Activated CD4-positive, alpha-beta T cell treated with anti-CD3 and anti-CD28 coated beads, Interleukin-2, amount 50 U/mL, for 4 hours (primary cell): ENCODE measurements at places on chromosomes 2 and 18.

DNA sequence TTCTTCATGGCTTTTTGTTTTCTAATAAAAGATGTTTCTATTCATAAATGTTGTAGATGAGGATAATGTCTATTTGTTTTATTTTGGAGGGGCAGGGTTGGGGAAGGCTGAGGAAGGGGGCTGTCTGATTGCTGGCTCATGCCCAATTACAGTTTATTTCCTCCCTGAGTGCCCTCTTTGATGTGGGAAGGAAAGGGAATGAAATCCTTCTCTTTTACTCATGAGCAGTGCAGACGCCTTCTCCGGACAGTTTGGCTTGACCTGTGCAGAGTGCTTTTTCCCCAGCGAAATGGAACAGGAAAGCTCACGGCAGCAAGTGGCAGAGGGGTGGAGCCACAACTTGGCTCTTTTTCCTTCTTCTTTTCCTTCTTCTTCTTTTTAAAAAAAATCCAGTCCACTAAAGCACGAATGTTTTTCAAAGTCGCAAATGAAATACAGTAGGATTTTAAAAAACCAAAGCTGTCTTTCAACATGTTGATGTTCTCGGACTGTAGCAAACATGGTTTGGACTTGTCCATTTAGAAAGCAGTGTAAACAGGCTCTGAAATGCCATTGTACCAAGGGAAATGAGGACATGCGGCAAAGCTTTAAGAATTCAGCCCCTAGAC is 34.5 kb downstream of the RAB31 start:
- DNase-seq, result no peak

DNA sequence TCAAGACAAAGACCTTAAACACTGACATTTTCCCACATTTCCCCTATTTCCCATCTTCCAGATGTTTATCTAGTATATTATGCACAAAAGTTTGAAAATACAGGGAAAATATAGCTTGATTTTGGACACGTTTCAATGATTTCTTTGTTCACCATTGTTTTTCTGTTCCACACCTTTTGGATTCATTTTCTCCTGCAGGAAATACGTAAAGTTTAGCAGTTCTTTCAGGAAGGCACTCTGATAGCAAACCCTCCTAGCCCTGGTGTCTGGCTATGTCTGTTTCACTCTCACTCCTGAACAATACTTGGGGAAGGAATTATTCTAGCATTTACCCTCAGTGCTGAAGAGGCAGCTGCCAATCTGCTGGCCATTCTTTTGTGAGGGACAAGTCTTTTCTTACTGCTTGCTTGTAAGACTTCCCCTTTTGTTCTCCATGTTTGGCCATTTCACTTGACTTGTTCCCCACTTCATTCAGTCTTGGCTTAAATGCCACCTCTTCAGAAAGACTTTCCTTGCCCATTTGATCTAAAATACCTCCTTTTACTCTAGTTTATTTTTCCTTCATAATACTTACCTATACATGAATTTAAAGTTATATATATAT is 195.4 kb downstream of the RNF152 start:
- DNase-seq, result no peak

GRCh38 chr18:78436110-78436509 is 543.5 kb upstream of the SALL3 start:
- DNase-seq, result no peak

DNA sequence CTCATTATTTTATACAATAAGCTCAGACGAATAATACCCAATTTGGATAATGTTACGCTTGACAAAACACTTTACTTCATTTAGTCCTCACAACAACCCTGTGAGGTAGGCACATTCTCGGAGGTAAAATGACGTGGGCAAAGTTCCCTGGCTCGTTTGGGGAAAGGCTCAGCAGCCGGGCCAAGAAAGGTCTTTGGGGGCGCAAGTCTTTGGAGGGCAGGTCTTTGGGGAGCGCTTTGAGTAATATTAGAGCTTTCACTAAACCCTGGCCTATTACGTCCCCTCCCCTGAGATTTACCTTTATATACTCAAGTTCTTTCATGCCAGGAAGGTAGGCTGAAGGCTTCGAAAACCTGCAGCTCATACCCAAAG is 427 bp downstream of the RBKS start:
- DNase-seq, result no peak

GRCh38 chr2:174333372-174334277 is 1.1 kb upstream of the SP9 start:
- no peak for DNase-seq

GRCh38 chr2:152426801-152427200 is 91.8 kb downstream of the FMNL2 start:
- DNase-seq, result no peak

DNA sequence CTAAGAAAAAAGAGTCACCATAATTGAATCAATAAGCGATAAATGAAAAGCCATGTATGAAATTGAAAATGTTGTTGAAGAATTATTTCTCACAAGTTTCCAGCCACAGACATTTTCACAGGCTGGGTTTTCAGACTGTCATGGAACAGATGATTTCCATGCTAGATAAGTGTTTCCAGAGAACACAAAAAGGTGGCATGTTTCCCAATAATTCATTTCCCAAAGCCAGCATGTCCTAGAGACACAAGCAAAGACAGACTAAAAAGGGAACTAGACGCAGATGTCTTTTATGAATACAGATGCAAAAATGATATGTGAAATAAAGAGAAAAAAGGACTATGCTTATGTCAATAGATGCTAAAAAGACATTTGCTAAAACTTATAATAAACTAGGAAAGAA is 255.1 kb downstream of the EIPR1 start:
- DNase-seq, result no peak

DNA sequence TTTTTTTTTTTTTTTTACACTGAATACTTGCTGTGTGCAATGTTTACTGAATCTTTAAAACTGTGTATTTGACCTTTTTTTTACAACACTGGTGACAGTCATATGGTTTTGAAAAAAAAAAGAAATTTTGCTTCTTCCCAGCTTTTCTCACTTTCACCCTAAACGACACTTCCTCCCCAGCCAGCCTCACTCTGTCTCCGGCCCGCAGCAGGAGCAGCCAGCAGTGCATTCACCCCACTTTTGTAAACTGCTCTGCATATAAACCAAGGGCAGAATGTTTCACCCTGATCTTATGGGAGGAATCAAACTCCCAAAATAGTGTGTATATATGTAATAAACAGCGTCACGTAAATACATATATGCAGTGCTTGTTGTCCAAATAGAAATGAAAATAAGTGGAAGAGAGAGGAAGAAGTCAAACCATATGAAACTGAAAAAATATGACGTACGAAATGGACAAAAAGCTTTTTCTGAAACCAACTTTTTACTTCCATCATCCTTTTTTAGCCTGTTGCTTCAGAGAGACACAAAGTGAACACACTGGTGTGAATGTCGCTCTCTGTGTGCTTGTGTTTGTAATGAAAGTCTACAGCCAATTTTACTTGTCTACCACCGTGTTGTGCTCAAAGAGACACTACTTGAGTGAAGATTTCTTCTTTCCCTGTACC is 54.2 kb downstream of the ZCCHC2 start:
- no peak for DNase-seq

DNA sequence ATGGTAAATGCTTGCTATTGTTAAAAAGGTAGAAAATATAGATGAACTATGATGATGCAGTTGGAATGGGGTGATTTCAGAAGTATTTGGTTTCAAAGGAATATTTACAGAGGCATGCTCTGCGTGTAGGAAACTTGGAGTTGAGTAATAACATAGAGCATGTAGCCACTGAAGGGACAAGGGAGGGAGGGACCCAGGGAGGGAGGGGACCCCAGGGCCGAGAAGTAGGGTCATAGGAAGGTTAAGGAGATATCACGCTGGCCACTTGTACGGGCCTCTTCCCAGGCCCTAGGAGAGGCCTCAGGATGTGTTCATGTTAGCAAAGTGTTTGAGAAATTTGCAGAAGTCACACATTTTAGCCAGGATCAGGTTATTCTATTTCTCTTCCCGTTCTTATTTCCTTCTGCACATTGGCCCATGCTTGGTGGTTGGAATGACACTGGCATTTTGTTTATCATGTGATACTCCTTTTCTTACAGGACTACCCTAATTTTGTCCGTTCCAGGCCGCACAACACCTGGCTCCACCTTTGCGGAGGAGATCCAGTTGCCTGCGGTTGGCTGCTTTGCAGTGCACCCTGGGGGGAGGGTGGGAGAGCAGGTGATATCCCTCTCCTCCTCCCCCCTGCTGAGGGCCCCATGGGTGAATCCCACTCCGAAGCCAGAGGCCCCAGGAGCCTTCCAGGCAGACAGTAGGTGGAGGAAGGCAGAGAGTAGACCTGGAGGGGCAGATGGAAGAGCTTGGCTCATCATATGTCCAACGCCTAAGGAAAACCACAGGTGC is 16.9 kb upstream of the ACKR3 start:
- DNase-seq, result no peak

GRCh38 chr18:51196118-51196810 is 1.2 kb downstream of the MEX3C start:
- DNase-seq, result peak; percentile 31

- DNase-seq, result no peak
Observed at GRCh38 chr18:69774831-69775230, 172.8 kb downstream of the CD226 start.

GRCh38 chr2:176297067-176297466 is 27.8 kb downstream of the MTX2 start:
- DNase-seq, result no peak

DNA sequence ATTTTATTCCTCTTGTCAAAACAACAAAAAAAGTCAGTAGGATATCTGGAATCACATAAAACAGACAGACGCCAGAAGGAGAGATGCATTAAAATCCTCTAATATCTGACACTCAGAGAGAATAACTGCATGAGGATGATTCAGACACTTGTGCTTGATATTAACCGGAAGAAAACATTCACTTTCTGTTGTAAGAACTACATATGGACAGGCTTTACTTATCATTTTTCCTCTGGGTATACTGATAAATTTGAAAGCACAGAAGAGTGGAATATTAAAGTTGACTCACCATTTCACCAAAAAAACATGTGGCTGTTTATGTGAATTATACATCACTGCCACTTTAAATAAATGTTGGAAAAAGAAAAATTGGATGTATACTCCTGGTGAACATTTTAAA is 589.1 kb upstream of the CDH2 start:
- no peak for DNase-seq

DNA sequence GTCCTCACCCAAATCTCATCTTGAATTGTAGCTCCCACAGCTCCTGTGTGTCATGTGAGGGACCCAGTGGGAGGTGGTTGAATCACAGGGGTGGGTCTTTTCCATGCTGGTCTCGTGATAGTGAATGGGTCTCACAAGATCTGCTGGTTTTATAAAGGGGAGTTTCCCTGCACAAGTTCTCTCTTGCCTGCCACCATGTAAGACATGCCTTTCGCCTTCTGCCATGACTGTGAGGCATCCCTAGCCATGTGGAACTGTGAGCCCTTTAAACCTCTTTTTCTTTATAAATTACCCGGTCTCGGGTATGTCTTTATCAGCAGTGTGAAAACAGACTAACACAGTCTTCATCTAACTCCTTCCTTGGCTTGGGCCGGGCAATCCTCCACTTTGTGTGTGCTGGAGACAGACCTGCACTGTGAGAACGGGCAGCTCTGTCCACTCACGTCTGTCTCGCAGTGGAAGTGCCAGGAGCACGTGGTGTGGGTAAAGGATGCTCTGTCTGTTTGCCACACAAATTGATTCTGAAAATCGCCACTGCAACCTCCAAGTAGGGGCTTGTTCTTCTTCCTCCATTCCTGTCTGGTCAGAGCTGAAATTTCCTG is 47.6 kb upstream of the OTOS start:
- DNase-seq, result no peak

- DNase-seq, result no peak
Observed at GRCh38 chr2:3169106-3169870, 208.3 kb downstream of the EIPR1 start.

- no peak for DNase-seq
Observed at GRCh38 chr18:76658627-76659026, 163.6 kb upstream of the ZNF516 start.

DNA sequence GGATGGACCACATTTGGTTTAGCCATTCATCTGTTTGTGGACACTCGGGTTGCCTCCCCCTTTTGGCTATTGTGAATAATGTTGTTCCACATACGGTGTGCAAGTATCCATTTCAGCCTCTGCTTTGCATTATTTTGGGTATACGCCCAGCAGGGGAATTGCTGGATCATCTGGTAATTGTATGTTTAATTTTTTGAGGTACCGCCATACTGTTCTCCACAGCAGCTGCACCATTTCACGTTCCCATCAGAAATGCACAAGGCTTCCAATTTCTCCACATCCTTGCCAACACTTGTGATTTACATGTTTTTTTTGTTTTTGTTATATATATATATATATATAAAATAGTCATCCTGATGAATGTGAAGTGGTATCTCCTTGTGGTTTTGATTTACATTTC is 54.6 kb upstream of the TWIST2 start:
- DNase-seq, result no peak

GRCh38 chr2:195545811-195546210 is 111.2 kb upstream of the SLC39A10 start:
- no peak for DNase-seq

DNA sequence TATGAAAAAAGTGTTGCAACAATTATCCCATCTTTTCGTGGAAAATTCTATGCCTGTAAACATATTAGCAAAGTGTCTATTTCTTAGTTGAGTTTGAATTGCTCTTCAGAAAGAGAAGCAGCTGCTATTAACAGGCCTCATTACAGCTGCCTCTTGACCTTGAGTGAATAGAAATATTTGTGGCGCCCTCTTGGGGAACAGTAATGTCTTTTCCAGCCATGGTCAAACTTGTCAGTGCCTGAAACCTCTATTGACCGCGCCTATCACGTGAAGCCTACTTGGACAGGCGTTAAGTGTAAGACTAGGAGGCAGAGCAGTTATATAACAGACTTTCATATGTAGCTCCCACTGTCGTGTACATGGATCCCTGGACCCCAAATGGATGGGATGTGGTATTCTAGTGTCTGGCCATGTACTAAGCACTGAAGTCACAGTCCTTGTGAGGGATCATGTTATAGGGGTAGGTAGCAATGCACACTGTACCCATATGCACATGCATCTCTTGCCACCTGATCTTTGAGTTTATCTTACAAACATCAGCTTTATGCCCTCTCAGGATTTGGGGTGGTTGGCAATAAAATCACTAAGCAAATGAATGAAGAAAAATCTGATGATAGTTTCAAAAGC is 245.0 kb downstream of the PTGR3 start:
- no peak for DNase-seq

DNA sequence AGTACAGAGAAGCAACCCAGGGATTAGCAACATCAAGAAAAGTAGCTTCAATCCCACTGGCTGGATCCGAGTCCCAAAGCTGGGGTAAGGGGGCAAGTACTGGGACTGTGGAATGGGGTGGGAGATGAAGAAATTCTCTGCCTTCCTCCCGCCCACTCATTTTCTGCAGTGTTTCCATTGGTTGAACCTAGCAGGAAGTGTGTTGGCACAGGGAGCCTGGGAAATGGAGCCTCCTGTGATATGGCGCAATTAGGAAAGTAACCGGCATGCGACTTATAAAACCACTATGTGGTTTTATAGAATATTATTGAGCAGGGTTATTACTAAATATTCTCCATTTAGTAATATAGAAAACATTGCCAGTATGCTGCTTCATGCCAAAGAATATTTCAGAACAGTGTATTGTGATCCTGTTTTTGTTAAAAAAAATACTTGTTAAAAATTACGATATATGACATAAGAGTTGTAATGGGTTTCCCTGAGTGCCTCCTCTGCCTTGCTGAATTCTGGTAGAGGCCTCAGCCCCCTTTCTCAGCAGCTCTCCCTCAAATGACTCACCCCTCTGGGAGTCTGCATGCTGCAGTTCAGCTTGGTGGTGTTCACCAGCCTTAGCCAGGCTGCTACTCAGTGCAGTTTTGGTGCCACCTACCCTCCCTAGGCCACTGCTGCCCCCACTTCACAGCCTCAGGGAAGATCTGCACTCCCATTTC is 60.5 kb downstream of the HK2 start:
- DNase-seq, result no peak

GRCh38 chr2:227447606-227448005 is 24.4 kb upstream of the AGFG1 start:
- DNase-seq, result no peak

GRCh38 chr2:192087398-192087958 is 107.3 kb downstream of the TMEFF2 start:
- no peak for DNase-seq
